Gastrocnemius medialis (tissue), 4 donors: ENCODE measurements at places on chromosomes 11 and 22. TPM values are rescaled to one million over a fixed set of nuclear protein-coding genes. Genes with fewer than 3 reads are reported as not detected.
A peak's percentile ranks its signal among the peaks of the same experiment; 100 is the strongest.

DNA sequence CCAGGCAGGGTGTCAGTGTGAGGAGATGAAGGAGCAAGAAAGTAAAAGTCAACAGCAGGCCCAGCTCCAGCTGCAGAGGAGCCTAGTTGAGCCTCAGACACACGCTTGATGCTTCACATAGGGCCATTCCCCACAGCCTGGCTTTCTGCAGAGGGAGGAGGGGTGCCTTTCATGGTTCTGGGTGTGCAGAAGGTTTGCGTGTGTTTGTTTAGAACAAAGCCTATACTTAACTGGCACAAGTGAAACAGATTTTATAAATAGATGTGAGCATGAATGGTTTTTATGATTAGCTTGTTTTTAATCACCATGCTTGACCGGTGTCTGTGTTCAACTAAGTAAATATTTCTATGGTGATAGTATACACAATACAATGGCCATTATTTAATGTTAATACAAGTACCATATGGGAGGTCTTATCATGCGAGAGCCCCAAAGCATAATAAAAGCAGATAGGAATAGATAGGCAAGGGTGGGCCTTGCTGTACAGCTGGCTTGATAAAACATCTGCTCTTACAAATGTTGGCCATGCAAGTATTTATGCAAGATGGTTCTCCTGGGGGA is 290.2 kb downstream of the ETS1 start:
- peak overlapping the region; percentile 52 for H3K27ac ChIP-seq
- no peaks in the 10 kb centered on the region for H3K27me3 ChIP-seq
- H3K4me1 ChIP-seq: no peaks in the 10 kb centered on the region
- H3K36me3 ChIP-seq: no peaks in the 10 kb centered on the region
- no peak for DNase-seq

DNA sequence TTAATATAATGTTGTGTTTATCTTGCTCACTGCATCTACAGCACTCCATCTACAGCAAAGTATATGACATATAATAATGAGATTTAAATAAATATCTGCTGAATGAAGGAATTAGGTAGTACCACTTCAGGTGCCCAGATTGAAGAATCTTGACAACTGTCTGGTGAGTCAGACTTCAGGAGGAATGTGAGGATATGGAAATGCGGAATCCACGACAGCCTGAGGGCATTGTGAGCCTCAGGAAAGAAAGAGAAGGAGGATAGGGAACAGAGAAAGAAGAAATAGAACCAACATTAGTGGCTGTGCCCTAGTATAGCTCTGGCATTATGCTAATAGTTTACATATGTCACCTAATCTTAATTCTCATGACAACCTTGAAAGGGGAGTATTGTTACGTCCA is 304.4 kb downstream of the AASDHPPT start:
- H3K27ac ChIP-seq: no peak overlapping the region
- H3K36me3 ChIP-seq: no peaks in the 10 kb centered on the region
- no peak overlapping the region for H3K4me3 ChIP-seq
- no peaks in the 10 kb centered on the region for H3K4me1 ChIP-seq
- no peak for DNase-seq
- no peaks in the 10 kb centered on the region for H3K27me3 ChIP-seq

Gene HIC2
- total RNA-seq: 2.3 TPM

Gene RIC3
- 2.2 TPM for total RNA-seq

Gene LMNTD2
- 0.13 TPM for total RNA-seq
